ENCODE measurements at places on chromosomes 2 and 18.
A peak's percentile ranks its signal among the peaks of the same experiment; 100 is the strongest.

- no peak for DNase-seq
Observed at GRCh38 chr2:105425936-105426625, 27.2 kb upstream of the FHL2 start.

DNA sequence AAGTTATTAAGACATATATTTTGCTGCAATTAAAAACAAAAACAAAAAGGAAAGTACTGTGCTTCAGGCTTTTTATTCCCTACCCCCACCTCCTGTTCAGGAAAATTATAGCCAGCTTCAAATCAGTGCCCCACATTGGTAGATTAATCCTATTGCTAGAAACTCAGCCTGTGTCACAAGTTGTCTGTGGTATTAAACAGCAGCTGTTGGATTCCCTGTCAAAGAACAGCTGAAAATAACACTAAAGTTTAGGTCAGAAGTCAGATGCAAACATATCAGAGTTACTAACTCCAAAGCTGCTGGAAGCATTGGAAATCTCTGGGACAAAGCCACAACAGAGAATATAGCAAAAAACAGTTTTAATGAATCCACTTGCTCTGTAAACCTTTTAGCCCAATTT lies 818 bp upstream of the CCDC141 start:
- DNase-seq = no peak

GRCh38 chr2:86617153-86617552 lies 6.5 kb downstream of the RNF103 start:
- no peak for DNase-seq

DNA sequence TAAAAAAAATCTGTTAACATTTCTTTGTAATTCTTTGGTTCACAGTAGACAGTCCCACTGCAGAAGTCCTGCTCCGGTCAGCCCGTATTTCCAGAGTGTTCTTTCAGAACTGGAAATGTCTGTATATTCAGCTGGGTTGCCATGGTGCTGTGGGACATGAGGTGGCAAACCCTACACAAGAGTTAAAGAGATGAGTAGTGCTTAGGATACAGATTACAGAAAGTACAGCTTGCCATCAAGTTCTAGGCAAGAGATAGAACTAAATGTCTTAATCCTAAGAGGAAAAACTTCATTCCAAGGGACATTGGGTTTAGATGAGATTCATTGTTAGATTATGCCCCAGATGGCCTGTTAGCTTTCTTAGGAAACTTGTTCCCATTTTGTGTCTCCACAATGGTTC lies 60.1 kb downstream of the FMNL2 start:
- DNase-seq = no peak

GRCh38 chr2:25184254-25184653 lies 15.9 kb upstream of the POMC start:
- DNase-seq = no peak

- DNase-seq = no peak
Observed at GRCh38 chr2:74312913-74313312, 30.3 kb downstream of the SLC4A5 start.

DNA sequence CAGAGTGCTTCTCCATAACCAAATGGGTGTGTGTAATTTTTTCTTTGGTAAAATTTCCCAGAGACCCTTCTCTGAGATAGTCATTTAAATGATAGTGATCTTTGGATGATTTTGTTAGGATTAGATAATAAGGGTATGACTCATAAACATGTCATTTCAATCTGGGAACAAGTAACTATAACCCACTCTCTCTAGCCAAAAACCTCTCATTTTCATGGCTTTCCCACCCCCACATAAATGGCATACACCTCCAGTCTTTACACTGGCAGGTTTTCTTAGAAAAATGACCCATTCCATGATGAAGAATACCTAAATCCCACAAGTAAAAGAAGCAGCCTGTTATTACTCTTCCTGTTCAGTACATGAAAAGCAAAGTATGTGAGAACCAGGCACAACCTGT lies 572.0 kb upstream of the ZEB2 start:
- DNase-seq = no peak

GRCh38 chr2:12556762-12557161 lies 160.0 kb upstream of the TRIB2 start:
- peak; percentile 13 for DNase-seq

DNA sequence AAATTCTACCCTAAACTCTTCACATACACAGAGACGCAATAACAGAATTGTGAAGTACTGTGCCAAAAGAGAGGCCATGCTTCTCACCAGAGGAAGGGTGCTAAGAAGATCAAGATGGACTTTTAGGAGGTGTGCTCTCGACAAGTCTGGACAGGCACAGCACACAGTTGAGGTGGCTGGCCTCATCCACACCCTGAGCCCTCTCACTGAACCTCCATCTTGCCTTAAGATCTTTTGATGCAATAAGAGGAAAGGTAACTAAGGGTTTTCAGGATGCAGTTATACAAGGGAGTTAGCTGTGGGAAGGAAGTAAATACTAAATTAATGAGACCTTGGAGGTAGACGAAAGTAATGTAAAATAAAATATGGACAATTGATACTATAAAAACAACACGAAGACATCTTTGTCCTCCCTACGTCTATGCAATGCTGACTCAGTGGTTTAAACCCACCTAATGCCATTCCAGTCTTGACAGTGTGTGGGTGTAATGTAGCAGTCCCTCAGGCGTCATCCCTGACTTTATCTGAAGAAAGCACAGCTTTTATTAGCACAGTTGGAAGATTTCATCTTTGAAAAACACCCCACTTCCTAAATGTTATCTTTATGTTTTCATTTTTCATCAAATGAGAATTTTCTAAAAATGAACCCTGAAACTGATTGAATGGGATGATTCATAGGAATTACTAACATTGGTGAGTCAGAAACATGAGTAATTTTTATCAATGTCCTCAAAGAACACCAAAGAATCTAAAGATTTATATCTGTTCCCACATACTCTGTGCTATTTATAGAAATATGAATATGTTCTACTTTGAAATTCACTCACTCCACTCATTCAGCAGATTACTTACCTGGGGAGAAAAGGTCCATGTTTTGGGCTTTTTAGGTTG lies 34.0 kb upstream of the MALL start:
- no peak for DNase-seq

GRCh38 chr2:19209575-19210341 lies 148.7 kb downstream of the OSR1 start:
- DNase-seq = no peak

- DNase-seq = no peak
Observed at GRCh38 chr2:127225186-127225960, 5.3 kb upstream of the CYP27C1 start.

GRCh38 chr2:172261292-172261691 lies 158.6 kb upstream of the DLX2 start:
- no peak for DNase-seq

- no peak for DNase-seq
Observed at GRCh38 chr18:63286926-63287325, 32.6 kb downstream of the BCL2 start.

DNA sequence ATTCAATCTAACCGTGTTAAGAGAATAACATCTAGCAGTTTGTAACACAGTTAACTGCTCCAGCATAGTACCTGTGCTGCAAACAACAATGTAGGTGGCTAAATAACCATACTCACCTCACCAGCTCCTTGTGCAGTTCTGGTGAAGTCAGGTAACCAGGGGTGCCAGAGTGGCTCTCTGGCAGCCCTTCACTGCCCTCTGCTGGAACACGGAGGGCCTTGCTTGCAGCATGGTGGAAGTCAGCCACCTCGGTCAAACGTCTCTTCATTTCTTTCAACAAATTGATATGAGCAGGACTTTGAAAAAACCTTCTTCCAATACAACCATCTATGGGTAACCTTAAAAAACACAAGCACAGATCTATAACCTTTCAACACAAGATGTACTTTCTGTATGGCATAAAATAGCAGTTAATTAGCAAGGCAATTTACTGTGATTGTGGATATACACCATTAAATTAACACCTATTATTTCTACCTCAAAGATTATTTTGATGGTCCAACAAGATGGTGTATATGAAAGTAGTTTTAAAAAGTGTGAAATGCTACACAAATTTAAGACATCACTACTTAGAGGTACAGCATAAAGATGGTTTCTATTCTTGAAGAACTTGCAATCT lies 56.6 kb downstream of the EPG5 start:
- peak; percentile 71 for DNase-seq

DNA sequence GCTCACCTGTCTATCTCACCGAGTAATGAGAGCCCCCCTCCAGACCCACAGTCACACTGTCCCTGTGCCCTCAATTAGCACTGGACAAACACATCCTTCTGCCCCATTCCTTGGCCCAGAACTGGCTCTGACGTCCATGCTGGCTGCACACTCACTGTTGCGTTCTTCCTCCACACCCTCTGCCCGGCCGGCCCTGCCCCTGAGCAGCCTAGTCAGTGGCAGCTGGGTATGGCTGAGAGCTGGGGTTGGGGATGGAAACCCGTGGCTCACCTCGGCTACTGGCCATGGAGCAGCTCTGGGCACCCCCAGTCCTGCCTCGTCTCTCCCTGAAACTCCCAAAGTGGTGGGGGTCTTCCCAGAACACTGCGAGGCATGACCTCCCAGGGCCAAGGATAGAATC lies 6.5 kb upstream of the UCN start:
- no peak for DNase-seq

- DNase-seq = no peak
Observed at GRCh38 chr2:23034996-23035395, 350.0 kb upstream of the KLHL29 start.

- DNase-seq = no peak
Observed at GRCh38 chr2:17813742-17814473, 2.4 kb upstream of the MSGN1 start.

GRCh38 chr2:33246432-33246831 lies 230.0 kb upstream of the RASGRP3 start:
- no peak for DNase-seq

GRCh38 chr2:236781933-236782816 lies 212.6 kb downstream of the ACKR3 start:
- DNase-seq = no peak

DNA sequence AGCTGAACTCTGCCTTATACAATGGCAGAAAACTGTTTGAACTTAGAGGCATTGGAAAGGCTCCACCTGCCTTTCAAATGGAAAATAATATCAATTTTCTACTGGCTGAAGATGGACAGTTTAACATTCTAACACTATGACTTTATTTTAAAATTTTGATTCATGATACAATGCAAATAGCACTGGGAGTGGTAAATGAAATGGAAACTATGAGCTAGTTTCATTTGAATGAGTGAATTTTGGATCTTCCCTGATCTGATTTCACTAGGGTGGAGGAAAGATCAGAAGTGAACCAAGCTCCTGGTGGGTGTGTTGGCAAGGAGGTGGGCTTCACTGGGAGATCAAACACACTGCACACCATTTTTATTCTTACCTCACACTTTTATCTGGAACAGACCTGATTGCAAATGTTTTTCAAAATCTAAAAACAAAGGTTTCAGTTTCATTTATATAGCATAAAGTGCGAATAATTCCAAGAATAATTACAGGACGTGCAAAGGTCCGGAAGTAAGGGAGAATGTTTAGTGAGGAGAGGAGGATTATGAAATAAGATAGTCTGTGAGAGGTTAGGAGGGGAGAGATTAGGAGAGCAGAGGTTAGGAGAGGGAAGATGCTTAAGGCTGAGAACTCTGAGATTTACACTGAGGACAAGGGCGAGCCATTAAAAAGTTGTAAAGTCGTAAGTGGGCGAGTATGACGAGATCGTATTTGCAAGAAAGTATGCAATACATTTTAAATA lies 18.6 kb upstream of the MBP start:
- DNase-seq = no peak

DNA sequence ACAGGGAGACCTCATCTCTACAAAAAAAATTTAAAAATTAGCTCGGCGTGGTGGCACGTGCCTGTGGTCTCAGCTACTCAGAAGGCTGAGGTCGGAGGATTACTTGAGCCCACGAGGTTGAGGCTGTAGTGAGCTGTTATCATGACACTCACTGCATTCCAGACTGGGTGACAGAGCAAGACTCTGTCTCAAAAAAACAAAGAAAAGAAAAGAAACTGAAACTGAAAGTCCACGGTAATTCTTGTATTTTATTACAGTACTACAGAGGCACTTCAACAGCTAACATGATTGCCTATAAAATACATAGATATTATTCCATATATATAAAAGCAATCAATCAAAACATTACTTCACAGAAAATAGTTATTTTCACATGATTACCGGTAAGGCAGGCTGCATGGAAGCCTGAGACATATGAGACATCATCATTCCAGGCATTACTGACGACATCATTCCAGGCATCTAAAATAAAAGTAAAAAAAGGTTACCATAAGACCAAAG lies 23.1 kb downstream of the PRPF40A start:
- peak; percentile 58 for DNase-seq

- no peak for DNase-seq
Observed at GRCh38 chr2:41127351-41127750, 675.5 kb upstream of the SLC8A1 start.

Data from activated naive CD4-positive, alpha-beta T cell treated with Interleukin-2 at 50 U/mL for 16 hours (primary cell).